ENCODE measurements at places on chromosomes 13 and 19. TPM values are rescaled to one million over a fixed set of nuclear protein-coding genes. Genes with fewer than 3 reads are reported as not detected.

The NOVA2 gene
- total RNA-seq: 0.46 TPM

The FGF9 gene
- total RNA-seq: 0.38 TPM

The TMEM86B gene
- 0.87 TPM for total RNA-seq

The ADGRE2 gene
- 0.20 TPM for total RNA-seq

The PRODH2 gene
- total RNA-seq: 0.13 TPM

The ABHD17A gene
- total RNA-seq: 87.7 TPM

The ZNF77 gene
- total RNA-seq: 1.6 TPM

The NR2F6 gene
- 64.9 TPM for total RNA-seq
